ENCODE measurements at places on chromosomes 3 and 15.

GRCh38 chr3:160445854-160446253 is 3.7 kb downstream of the TRIM59 start:
- no peak for DNase-seq

DNA sequence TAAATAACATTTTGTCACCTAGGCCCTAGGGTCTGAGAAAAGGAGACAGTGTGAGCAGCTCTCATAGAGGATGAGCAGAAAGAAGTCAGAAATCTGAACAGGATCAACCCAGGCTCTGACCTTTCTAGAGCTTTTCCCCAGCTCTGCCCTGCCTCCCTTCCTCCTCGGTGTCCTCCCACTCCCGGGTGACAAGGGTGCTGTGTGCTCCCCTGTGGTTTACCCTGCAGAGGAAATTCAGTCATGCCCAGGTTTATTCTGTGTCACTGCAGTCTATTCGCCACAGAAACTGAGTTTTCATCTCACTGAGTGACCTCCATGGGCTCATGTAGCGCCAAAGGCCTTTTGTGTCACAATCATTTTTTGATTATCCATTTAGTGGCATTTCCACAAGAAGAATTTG is 76.6 kb downstream of the IL12A start:
- DNase-seq: no peak

DNA sequence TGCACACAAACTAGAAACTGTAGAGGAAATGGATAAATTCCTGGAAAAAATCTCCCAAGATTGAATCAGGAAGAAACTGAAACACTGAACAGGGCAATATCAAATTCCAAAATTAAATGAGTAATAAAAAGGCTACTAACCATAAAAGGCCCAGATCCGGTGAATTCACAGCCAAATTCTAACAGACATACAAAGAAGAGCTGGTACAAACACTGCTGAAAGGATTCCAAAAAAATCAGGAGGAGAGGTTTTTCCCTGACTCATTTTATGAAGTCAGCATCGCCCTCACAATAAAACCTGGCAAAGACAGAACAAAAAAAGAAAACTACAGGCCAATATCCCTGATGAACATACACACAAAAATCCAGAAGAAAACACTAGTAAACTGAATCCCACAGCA is 462.4 kb upstream of the THBS1 start:
- DNase-seq: no peak

DNA sequence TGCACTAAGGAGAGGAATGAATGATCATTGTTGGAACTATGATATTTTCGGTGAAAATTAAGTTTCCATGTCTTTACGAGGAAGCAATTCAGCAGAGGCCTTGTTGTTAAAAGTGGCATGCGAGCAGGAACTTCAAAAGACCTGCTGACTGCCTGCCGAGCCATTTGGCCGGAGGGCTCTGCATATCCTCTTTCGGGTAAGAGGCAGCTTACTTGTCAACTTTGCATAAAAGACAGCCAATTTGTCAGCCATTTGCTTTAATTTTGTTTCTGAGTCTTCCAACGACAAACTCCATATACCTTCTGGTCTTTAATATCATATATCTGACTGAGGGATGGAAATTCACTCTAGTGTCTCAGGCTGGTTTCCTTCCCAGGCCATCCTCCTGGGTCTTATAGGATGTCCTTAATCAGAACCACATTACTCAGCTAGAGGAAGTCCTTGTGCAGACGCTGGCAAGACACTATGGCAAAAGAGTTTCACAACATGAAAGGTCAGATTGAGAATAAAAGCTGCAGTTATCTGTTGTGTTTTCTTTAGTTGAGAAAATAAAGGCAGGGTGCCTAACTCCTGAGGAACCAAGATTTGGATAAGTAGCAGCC is 128.7 kb upstream of the WNT5A start:
- DNase-seq: no peak

DNA sequence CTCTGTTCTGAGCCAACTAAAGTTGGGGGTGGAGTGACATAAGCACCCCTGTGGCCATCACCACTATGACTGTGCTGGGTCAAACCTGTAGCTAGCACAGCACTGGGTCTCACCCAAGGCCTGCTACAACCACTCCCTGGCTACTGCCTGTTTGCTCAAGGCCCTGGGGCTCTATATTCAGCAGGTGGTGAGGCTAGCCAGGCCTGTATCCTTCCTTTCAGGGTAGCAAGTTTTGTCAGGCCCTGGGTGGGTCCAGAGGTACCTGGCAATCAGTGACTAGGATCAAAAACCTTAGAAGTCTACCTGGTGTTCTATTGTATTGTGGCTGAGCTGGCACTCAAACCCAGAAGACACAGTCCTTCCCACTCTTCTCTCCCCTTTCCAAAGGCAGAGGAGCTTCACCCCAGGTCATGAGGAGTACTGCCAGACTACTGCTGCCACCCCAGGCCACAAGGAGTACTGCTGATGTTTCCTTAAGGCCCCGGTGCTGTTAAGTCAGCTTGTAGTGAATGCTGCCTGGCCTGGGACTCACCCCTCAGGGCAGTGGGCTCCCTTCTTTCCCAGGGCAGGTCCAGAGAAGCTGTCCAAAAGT is 170.8 kb downstream of the IGSF11 start:
- DNase-seq: no peak

GRCh38 chr3:112333381-112334317 is 693 bp downstream of the CD200 start:
- DNase-seq: no peak

- DNase-seq: no peak
These were observed 2.6 kb upstream of the MAP6D1 start for GRCh38 chr3:183827809-183828537.

- no peak for DNase-seq
These were observed 296.0 kb upstream of the MDFIC2 start for GRCh38 chr3:70608434-70608833.

DNA sequence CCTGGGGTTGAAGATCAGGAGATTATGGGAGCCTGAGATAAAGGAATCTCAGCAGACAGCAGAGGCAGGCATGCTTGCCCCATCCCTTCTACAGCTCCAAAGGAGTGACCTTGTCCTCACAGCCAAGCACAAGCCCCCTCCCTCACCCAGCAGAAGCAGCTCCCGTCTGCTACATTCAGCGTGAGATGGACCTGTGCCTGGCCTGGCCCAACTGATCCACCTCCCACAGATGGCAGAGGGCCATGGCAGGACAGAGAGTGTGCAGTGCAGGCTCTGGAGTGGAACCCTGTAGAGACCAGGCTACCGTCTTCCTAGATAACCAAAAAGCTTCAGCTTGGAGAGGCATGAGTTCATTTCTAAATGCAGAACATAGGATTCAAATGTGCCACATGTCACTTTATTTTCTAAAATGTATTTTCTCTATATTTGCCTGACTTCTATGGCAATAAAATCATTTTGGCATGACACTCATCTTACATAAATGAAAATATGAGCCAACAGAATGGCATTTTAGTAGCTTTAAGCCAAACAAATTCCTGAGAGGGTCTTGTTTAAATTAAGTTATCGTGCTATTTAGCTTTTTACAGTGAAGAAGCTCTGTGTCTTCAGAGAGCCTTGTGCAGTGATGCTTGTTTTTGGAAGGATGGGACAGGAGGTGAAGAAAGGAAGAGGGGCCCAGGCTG is 43.7 kb downstream of the SLC12A8 start:
- no peak for DNase-seq

GRCh38 chr3:172520301-172520831 is 2.9 kb downstream of the TNFSF10 start:
- DNase-seq: no peak

- no peak for DNase-seq
These were observed 9.2 kb downstream of the NDUFB5 start for GRCh38 chr3:179613807-179614206.

DNA sequence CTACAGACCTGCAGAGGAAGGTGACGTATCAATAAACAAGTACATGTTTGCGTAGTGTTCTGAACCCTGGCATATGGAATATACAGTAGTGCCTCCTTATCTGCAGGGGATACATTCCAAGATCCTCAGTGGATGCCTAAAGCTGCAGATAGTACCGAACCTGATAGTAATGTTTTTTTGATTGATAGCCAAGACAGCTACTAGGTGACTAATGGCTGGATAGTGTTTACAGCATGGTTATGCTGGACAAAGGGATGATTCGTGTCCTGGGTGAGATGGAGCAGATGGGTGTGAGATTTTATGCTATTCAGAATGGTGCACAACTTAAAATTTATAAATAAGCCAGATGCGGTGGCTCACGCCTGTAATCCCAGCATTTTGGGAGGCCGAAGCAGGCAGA is 55.8 kb upstream of the IGF2BP2 start:
- no peak for DNase-seq

DNA sequence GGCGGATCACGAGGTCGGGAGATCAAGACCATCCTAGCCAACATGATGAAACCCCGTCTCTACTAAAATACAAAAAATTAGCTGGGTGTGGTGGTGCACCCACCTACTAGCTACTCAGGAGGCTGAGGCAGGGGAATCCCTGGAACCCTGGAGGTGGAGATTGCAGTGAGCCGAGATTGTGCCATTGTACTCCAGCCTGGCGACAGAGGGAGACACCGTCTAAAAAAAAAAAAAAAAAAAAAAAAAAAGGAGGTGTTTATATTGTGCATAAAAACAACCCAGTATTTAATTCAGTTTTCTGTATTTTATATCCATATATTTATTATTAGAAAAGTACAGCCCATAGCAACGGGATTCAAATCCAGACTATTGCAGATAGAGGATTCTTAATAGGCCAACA is 129.1 kb upstream of the SOX2 start:
- DNase-seq: no peak

DNA sequence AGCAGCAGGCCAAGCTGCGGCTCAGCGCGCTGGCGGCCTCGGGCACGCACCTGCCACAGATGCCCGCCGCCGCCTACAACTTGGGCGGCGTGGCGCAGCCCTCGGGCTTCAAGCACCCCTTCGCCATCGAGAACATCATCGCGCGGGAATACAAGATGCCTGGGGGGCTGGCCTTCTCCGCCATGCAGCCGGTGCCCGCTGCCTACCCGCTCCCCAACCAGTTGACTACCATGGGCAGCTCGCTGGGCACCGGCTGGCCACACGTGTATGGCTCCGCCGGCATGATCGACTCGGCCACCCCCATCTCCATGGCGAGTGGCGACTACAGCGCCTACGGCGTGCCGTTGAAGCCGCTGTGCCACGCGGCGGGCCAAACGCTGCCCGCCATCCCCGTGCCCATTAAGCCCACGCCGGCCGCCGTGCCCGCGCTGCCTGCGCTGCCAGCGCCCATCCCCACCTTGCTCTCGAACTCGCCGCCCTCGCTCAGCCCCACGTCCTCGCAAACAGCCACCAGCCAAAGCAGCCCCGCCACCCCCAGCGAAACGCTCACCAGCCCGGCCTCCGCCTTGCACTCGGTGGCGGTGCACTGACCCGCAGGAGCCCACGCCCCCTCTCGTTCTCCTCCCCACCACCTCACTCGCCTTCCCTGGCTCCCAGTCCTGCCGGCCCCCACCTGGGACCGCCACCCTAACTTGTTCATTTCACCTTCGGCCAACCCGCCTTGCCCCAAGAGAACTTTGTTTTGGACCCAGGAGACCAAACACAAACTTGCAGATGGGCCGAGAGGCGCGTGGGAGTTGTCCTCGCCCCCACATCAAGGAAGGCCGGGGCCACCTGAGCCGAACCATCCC is 1.5 kb downstream of the FOXB1 start:
- DNase-seq: no peak

- DNase-seq: no peak
These were observed 258.6 kb upstream of the KCNMB2 start for GRCh38 chr3:178277605-178278004.

DNA sequence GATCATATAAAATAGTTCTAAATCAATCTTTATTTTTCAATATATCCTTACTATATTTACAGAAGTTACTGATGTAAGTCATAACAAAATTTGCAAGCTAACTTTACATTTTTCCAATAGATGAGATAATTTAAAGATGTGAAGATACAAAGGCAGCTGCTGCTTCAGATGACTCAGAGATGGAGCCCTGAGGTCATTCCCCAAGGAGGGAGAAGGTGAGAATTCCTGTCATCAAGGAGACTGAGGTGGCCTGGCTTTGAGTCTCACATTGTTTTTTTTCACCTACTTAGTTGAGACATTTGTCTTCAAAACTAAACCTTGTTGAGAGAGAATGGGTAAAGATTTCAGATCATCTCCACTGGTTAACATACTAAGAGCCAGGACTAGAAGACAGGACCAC is 3.9 kb upstream of the SAMD7 start:
- no peak for DNase-seq

DNA sequence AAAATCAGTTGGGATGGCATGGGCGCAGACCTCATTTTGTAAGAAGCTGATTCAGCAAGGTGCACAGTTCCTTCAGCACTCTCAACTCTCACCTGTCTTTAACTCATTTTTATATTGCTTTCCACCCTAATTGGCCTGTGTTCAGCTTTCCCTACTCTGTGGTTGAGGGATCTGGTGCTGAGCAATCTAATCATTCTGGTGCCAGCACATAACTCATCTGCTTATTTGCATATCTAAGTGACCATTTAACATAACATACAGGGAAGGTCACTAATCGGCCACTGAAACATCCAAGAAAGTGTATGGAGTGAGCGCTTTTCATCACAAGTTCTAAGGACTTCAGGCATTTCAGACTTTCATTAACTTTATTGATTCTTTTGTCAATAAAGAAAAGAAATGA is 303.4 kb upstream of the ROPN1 start:
- no peak for DNase-seq

- peak; percentile 2 for DNase-seq
These were observed 99.1 kb downstream of the VGLL4 start for GRCh38 chr3:11544412-11545181.

- no peak for DNase-seq
These were observed 548.6 kb downstream of the MAGI1 start for GRCh38 chr3:65490114-65490513.

DNA sequence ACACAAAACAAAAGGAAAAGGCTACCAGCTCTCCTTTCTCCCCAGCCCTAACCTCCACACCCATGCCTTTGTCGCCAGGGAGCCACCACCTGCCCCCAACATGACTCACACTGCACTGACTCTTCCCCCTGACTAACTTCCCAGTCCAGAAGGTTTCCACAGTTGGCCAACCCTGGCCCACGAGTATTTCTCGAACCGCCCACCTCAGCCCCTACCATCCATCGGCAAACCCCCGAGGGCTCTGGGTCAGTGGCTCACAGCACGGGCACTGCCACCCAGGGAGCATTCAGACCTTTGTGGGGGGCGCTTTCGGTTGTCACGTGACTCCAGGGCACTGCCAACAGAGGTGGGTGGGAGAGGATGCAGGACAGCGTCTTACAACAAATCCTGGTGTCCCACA is 152.3 kb downstream of the LRRC28 start:
- DNase-seq: no peak

Data from hematopoietic multipotent progenitor cell (in vitro differentiated cells).